ENCODE measurements at places on chromosomes 6 and 20.

DNA sequence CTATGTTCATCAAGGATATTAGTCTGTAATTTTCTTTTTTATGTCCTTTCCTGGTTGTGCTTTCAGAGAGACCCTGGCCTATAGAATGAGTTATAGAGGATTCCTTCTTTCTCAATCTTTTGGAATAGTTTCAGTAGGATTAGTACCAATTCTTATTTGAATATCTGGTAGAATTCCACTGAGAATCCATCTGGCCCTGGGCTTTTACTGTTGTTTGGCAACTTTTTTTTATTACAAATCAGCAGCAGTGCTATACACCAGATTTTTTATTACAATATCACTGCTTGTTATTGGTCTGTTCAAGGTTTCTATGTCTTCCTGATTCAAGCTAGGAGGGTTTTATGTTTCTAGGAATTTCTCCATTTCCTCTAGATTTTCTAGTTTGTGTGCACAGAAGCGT, 50.0 kb upstream of the NRSN1 start:
- DNase-seq: no peak

GRCh38 chr6:147207837-147208754, 3.9 kb downstream of the STXBP5 start:
- DNase-seq: no peak

DNA sequence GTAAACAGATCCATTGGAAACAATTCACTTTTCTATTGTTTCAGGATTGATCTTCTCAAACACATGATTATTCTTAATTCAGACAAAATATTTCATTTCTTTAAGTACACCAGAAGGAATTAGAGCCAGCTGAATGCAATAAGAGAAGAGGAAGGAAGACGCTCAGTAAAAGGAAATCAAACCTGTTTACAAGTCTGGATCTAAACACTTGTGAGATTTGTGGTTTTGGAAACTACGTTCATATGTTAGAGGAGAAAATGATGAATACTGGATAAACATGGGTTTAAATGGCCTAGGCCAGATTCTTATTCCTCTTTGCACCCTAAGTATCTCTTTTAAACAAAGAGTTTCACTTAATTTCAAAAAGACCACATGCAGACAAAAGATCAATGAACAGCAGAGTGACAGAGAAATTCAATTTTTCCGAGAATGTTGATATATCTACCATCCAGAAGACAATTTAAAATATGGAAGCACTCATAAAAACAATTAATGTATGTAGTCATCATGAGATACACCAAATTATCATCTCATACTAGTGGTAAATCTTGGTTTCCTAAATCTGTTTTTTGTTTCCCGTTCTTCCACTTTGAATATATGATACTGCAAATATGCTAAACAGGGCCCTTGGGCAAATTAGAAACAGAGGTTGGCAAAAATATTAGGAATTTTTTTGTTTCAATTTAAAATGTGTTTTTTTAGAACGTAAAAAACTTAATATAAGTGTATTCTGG, 703.5 kb upstream of the CITED2 start:
- DNase-seq: no peak

- no peak for DNase-seq
These were observed 271.9 kb upstream of the AGPAT4 start for GRCh38 chr6:161545741-161546140.

DNA sequence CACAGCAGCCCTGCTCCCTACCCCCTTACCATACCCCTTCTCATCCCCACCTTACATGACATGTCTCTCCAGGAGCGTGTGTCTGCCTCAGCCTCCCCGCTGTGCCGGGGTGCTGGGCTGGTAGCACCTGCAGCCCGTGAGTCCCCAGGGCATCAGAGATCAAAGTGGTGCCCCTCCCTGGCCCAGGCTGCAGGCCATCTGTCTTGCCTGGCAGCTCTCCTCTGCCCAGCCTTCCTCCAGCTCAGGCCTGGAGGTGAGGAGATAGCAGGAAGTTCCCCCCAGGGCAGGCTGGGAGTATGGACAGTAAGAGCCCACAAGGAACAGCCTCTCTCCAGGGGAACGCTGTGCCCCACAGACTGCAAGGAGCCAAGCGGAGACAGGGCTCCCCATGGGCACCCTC, 35.3 kb downstream of the GRM4 start:
- no peak for DNase-seq

GRCh38 chr20:11783102-11783850, 134.4 kb upstream of the BTBD3 start:
- no peak for DNase-seq

DNA sequence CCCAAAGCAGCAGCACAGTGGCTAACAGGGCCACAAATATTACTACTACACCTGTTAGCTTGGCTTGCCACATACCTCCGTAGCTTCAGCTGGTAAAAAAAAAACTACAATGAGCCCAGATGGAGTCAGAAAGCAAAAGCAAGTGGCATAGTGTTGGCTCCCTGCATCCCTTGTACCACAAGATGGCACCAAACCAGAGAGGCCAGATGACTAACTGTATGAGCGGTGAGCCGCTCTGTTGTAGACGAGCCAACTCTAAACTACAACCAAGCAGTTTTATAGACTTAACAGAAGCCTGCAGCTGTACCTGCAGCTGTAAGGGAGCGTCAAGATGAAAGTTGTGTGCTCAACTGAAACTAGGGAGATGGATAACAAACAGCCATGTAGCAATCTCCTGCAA, 84.5 kb upstream of the MCHR2 start:
- DNase-seq: no peak

DNA sequence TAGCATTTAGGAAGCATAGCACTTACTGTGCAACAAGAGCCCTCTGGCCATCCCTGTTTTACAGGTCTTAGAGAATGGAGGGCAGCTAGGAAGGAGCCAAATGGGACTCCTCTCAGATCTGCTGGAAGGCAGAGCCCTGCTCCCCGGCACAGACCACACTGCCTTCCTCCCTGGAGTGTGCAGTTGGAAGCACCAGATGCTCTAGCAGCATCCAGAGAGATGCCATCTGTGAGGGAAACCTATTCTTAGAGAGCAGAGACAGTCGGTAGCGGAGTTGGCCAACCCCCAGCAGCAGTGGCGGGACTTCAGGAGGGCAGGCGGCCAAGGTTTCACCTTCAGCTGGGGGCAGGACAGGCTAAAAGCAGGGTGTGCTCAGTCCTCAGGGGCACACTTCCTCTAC, 16.7 kb upstream of the E2F1 start:
- no peak for DNase-seq

- no peak for DNase-seq
These were observed 2.9 kb downstream of the LAMA5 start for GRCh38 chr20:62363920-62364851.

GRCh38 chr20:18533978-18534644, 26.4 kb downstream of the SEC23B start:
- no peak for DNase-seq

GRCh38 chr20:44477151-44477550, 1.5 kb downstream of the TTPAL start:
- DNase-seq: no peak

DNA sequence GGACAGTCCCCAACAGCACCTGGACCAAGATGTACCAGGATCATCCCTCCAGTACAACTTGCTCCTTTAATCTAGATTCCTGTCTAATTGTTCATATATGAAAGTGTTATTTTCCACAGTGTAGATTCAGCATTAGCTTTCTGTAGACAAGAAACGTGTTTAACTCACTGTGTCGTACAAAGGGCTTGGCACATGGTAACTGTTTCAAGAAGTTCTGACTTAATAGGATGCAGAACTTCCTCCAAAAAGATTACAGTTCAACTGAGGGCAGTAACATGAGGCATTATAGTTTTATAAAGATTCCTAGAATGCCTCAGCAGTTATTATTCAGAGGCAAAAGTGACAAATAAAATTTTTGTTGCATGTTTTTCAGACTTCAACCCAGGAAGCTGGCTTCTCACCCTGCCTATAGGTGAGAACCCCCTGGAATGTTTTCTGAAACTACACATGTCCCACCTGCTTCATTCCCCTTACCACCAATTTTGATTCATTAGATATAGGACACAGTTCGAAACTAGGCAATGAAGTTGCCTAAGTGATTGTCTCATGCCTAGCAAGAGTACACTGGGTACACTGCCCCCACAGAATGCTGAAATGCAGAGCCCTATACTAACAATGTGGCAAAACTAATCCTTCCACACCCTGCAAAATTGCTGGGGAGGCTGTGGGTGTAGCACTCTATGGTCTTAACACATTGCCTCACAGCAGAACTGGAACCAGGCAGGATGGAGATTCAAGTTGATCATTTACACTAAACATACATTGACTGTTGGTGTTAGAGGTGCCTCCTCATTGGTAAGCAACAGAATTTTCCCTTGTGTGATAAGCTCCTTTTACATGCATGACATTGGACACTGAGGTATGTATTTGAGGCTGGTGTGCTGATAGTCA, 22.6 kb upstream of the SH3BGRL2 start:
- DNase-seq: no peak

DNA sequence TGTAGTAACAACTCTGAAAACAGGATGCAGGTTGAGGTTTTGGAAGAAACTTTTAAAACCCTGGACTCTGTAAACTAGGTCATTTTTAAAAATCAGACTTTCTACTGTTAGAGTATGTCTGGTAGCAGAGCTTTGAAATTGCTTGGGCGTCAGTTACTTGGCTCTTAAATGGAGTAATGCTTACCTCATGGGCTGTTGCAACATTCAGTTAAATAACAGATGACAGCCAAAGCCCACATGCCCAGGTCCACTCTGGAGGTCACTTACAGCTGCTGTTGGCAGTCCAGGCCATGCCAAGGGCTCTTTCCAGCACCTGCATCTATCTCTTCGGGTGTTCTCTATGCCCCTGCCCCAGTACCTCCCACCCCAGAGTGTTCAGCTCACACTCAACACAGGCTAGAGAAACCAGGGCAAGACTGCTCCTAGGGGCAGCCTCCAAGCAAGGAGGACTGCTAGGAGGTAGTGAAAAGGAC, 96.4 kb downstream of the BANF2 start:
- no peak for DNase-seq

DNA sequence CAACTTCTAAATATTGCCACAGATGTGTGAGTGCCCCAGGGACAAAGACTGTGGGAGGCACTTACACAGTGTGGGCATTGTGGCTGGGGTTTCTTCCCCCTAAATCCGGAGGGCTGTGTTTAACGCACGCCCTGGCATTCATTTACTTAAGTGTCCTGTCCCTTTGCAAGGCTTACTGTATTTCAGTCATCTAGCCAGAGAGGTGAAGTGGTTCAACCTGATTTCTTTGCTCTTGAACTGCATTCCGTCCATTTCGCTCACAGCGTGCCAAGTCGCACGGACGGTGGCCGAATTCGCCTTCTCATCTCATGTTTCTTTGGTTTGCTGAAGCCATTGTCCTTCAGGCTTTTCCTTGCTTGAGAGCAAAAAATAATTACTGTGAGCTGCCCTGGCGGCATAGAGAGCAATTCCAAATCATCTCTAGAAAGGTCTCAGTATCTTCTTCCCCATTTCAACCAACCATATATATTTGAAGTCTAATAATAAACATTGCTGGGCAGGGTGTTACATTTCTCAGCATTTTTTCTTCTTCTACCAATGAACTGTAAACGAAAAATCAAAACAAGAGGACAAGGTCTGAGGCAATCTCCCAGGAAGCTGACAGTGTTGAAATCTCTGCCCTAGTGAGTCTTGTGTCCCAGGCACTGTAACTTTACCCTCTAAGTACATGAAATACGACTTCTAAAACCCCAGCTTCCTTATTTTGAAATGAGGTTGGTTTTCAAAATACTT, 16.9 kb downstream of the SYTL3 start:
- no peak for DNase-seq

All from HEK293T (cell line).